ENCODE measurements at places on chromosomes 7 and 10. TPM values are rescaled to one million over a fixed set of nuclear protein-coding genes. Genes with fewer than 3 reads are reported as not detected.

KIAA1549 gene
- total RNA-seq = 5.8 TPM

CTNNA3 gene
- 0.79 TPM for total RNA-seq

CLCN1 gene
- not detected for total RNA-seq

SFRP4 gene
- 0.21 TPM for total RNA-seq

EBLN1 gene
- total RNA-seq = not detected
